ENCODE measurements at places on chromosomes 6 and 20.
A peak's percentile ranks its signal among the peaks of the same experiment; 100 is the strongest.

- no peak for DNase-seq
These were observed 66.9 kb downstream of the CARMIL1 start for GRCh38 chr6:25346064-25346463.

DNA sequence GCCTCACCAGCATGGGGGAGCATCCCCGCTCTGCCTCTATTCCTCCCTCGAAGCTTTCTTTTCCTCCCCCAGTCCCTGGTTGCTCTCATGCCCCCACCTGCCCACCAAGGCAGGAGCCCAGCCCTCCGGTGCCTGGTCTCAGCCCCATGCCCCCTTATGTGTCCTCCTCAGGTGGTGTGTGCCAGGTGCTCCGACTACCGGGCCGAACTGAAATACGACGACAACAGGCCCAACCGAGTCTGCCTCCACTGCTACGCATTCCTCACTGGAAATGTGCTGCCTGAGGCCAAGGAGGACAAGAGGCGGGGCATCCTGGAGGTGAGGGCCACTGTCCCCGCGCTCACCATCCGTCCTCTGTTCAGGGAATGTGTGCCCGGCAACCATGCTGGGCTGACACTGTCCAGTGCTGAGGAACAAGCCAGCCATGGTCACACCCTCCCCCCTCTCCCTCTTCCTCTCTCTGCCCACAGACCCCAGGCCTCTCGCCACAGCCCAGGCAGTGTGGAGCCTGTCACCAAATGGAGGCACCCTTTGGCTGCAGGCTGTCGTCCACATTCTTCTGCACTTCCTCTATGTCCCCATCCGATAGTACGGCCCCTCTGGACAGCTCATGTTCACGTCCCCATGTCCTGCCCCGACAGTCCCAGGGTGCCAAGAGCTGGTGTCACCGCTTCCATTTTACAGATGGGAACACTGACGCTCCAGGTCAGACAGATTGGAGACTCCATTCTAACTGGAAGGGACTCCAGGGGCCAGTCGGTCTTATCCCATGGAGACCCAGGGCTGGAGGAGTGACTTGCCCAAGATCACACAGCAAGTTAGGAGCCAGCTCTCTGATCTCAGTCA, 20.4 kb downstream of the FGD2 start:
- no peak for DNase-seq

GRCh38 chr20:10763112-10763511, 89.3 kb upstream of the JAG1 start:
- no peak for DNase-seq

DNA sequence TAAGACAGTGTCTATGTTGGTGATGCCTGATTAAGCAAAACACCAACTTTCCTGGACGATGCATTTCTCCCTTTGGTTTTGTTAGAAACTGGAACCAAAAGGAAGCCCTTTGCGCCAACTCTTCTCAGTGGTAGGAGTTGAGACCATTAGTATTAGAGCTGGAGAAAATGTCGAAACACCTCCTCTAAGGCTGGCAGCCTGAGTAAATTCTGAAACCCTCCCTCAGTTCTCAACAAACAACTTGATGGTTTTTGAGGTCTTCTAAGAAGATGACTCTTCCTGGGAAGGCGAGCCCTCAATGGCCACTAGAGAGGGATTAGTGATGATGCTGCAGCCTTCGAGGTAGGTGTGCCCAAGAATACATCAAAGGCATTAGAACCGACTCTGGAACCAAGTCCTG, 78.4 kb upstream of the CCN6 start:
- no peak for DNase-seq

GRCh38 chr6:149963462-149964307, at the start of gene ULBP1:
Gene ULBP1 (plus strand): TSS chr6:149963943. CDS start chr6:149964050, 107 bp downstream.
- DNase-seq = peak; percentile 81

DNA sequence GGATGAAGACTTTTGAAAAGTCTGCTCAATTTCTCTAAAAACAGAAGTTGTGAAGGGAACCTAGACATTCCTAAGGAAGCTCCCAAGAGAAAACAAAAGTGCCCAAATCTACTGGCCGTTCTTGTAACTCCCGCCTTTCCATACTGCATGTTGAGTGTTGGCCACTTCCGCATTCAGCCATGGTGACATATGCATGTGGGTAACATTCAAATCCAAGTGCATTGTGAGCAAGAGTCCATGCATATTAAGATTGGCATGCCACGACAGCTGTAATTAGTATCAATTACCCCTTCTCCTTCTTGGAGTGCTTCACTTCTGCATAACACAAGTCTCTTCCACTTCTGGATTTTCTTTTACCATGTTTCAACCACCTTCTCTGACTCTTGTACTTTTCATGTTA, 8.4 kb downstream of the SLC35D3 start:
- no peak for DNase-seq

DNA sequence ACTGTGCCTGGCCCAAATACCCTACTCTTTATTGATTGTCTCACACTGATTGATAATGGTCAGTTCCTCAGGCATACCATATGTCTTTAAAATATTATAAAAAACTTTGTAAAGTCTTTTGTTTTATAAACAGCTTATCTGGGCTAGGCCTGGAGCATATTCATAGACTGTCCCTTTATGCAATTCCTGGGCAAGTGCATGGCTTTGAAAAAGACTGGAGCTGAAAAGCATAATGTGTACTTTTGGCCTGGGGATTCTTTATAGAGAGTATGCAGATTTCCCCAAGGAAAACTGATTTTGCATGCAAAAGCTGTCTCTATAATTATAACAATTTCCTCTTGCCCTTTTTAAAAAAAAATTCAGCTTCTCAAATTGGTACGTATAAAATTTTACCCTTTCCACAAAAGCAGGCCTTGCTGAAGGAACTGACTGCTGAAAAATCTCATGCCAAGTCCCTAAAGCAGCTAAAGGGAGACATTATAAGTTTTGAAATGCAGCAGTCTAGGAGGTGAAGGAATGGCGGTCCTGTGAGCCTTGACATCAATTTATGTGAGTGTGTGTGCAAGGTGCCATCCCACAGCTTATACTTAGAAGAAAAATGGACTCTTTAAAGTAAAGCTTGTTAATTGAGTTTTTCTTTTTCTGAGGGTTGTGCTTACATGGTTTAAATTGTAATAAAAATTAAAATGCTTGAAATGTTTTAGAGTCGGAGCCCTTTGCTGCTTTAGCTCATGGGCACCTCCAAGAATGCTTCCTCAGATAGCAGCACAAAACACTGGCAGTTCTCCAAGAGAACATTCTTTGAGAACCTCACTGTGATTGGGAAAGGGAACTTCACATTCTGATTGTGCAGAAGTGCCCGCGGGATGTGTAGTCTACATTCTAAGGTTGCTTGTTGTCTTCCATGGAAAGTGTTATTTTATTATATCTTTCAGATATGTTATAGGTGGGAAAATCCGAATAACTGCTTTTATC, 43.9 kb downstream of the PLCB4 start:
- no peak for DNase-seq

GRCh38 chr6:246352-246751, 45.9 kb upstream of the DUSP22 start:
- peak; percentile 28 for DNase-seq

DNA sequence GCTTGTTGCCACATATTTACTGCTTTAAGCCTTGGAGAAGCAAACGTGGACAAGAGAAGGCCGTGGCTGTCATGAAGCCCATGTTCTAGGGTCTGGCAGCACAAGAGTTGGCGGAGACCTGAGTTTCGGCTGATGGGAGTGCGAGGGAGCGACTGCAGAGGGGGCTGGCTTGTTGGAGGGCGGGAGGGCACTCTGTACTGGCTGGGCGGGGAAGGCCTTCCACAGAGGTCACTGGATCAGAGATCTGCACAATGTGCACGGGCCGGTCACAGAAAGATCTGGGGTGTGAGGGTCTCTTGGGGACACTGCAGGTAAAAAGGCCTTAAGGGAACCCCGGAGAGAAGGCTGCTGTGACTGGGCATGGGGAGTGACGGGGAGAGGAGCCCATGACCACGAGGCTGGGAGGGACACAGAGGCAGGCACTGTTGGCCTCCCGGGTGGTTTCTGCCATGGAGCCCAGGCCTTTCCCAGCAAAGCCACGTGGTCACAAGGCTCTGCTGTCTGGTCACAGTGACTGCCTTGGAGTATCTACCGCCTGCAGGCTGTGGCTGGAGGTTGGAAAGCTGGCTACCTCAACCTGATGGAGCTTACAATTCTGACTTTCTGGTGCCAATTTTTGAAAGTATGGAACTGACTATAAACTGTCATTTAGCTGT, 23.8 kb downstream of the FOXC1 start:
- DNase-seq = no peak

GRCh38 chr6:34068462-34069044, 77.3 kb downstream of the GRM4 start:
- no peak for DNase-seq

- no peak for DNase-seq
These were observed 628.1 kb upstream of the CITED2 start for GRCh38 chr6:140002396-140003022.

GRCh38 chr20:8205996-8206395, 73.9 kb downstream of the PLCB1 start:
- no peak for DNase-seq

GRCh38 chr6:73505142-73505541, 15.7 kb downstream of the EEF1A1 start:
- no peak for DNase-seq

GRCh38 chr20:47272893-47273590, 83.5 kb downstream of the ZMYND8 start:
- DNase-seq = peak; percentile 26

GRCh38 chr6:33445119-33445603, 9.2 kb upstream of the ZBTB9 start:
- no peak for DNase-seq

DNA sequence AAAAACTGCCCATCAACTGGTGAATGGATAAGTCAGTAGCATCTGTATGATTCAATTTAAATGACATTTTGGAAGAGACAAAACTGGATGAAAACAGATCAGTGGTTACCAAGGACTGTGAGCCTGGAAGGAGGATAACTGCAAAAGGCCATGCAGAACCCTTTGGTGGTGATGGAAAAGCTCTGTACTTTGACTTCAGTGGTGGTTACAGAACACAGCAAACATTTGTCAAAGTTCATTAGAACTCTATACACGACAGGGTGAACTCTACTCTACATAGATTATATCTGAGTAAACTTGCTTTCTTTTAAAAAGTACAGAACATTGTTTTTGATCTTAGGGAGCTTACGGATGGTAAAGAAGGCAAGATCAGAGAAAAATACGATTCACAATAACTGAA, 111.9 kb upstream of the HTR1E start:
- DNase-seq = no peak

DNA sequence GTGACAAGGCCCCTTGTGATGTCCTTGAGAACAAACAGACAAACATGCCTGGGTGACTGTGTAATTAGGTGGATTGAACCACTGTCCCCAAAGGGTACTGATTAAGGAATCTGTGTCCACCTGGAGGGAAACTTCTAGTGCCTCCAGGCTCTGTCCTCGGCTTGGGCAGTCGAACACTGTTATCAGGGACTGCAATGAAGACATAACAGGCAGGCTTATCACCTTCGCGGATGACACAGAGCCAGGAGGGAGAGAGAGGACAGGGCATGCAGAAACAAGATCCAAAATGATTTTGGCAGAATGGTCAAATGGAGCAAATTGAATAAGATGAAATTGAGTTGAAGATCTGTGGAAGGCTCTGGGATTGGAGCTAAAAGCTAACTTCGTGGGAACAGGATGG, 60.9 kb upstream of the ZFAND3 start:
- no peak for DNase-seq

- DNase-seq = no peak
These were observed 18.7 kb downstream of the ADRM1 start for GRCh38 chr20:62321521-62321948.

DNA sequence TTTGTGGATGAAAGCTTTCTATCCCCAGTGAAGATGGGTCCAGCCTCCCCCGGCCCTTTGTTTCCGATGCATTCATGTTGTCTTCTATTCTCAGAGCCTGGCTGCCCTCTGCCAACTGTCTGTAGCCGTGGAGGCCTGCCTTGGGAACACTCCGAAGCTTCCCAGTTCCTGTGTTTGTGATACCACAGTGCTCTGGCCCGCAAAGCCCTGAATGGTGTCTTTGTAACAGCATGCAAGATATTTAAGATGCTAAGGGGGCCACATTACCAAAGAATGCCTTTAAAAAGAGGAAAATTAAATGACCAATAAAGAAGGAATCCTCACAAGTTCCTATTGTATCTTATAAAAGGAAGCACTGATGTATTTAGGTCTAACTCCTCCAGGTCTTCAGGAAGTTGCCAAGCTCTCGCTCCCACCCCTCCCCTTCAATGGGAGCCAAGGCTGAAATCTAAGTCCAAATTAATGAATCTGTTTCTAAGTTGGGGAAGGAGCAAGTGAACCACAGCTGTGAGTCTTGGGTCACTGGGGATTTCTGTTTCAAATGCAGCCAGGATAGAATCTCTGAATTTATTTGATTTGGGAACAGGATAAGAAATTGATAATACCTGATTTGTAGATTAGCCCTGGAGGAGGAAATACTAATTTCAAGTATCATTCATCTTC, 596.1 kb downstream of the QKI start:
- no peak for DNase-seq

- peak; percentile 47 for DNase-seq
These were observed 91.1 kb upstream of the BTN3A2 start for GRCh38 chr6:26273673-26274588.

- DNase-seq = no peak
These were observed 243.0 kb upstream of the RIN2 start for GRCh38 chr20:19515074-19515473.

GRCh38 chr20:47921408-47921807, 136.1 kb upstream of the SULF2 start:
- DNase-seq = no peak

GRCh38 chr6:43144879-43145278, 26.2 kb upstream of the SRF start:
- no peak for DNase-seq

DNA sequence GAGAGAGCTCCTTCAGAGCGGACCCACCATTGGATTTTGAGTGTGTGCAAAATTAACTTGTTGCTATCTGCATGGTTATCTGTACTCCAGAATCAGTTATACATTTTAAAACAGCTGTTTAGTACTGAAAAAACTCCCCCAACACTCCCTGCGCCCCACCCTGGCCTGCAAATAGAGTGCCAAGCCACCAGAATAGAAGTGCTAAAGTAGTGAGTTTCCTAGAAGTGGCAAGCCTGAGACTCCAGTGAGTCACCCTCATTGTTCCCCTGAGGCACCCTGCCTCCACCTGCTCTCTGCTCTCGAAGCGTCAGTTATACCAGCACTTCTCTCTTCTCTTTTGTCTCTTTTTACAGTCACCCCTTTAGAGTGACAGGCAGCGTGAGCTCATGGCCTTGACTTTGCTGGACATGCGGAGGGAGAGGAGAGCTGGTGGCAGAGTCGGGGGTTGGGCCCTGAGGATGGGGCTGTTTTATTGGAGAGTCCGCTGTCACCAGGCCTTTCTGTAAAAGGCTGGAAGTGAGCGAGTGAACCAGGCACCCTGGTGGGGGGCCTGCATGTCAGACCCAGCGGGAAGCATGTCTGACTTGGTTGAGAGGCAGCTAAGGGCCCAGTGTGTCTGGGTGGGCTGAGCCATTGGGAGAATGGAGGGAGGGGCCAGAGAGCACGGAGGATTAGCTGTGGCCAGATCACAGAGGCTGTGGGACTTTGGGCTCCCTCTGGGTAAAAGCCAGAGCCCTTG, 10.4 kb downstream of the IGF2R start:
- peak; percentile 58 for DNase-seq

GRCh38 chr20:63216849-63217471, 1.0 kb upstream of the YTHDF1 start:
- no peak for DNase-seq

Measured in CD4-positive, alpha-beta T cell treated with Interleukin-1 beta for 1 hour (primary cell).